ENCODE measurements at places on chromosomes 5 and 9.

DNA sequence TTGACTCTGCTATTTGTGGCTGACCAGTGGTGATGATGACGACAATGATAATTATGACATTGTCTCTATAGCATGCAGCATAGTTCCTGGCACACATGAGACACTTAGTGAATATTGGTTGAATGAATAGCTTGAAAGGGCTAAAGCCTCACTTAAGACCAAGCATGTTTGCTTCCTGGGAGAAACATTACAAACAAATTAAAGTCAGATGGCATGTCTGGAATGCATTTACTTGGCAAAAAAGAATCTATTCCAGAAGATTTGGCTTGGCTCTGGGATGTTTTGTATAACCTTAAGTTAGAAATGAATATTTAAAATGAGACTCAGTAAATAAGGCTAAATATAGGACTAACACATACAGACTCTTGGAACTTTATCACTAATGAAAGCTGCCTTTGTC, 21.6 kb downstream of the GAS1 start:
- no peak for DNase-seq

DNA sequence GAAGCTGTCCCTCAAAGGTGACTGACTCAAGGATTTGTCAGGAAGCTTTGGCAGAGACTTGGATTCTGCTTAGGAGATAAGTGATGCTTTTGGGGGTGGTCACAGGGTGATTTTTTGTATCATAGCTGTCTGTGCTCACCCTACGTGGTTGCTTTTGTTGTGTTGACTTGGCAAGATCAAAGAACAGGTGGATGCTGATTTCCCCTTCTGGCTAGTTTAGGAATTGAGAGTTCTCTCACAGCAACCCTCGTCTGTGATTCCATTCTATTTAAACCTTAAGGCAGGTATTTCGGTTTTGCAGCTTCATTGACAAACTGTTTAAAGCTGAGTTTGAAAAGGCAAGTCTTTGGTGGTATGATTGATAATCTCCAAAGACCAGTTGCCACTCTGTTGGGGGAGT, 27.2 kb downstream of the ARHGAP26 start:
- no peak for DNase-seq

GRCh38 chr9:76414661-76415060, 20.4 kb upstream of the RFK start:
- DNase-seq: no peak

DNA sequence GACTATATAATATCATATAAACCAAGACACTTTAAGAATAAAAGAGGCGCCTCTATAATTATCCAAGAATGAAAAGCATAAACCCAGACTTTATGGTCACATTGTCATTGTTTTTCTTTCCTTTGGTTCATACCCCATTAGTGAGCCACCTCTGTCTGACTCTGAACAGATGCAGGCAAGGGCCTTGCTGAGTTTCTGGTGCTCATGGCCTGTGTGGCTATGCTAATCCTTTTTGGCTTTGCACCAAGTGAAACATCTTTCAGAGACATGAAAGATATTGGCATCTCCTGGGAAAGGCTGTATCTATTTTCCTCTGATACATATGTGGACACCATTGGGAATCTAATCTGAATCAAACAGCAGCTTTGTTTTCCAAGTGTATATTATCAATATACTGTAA, 222.5 kb downstream of the CHSY3 start:
- DNase-seq: no peak

- no peak for DNase-seq
These were observed 22.0 kb downstream of the ANKHD1 start for GRCh38 chr5:140423609-140424008.

DNA sequence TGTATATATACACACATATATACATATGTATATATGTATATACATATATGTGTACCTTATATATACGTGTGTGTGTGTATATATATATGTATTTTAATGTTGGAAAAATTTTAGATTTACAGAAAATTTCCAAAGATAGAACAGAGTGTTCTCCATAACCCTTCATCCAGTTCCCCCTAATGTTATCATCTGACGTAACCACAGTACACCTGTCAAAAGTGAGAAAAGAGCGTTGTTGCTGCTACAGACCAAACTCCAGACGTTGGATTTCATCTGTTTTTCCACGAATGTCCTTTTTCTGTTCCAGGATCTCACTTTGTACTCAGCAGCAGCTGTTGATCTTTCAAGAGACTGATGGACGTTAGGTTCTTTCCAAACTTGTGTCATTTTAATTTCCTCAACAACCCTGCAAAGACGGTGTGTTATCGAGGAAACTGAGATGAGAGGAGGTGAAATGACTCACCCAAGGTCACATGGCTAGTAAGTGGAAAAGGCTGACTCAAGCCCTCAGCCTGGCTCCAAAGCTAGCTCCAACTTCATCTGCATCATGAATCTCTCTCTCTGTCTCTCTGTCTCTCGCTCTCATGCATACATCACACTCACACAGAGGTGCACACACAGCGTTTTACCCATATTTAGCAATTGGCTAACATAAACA, 17.0 kb upstream of the NTNG2 start:
- DNase-seq: no peak

DNA sequence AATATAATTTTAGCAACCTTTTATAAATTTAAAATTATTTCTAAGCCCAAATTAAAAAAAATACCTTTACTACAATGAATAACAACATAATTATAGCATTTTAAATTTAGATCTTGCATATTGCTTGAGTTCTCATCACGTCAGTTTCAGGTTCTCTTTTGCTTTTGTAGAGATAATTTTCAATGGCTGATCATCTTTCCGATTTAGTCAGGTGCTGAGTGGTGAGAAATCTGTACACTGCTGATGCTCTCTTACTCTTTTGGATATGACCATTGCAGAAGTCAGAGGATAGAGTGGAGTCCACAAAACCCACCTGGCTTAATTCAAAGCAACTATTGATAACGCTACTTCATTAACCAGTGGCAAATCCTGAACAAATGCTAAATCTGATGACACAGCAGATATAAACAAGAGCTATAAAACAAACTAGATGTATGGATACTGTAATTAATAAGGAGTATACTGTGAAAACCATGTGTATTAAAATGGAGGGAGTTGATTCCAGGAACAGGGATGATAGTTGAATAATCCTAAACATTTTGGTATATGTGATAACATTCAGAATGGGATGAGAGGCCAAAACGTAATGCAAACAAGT, 394.8 kb downstream of the CSNK1G3 start:
- no peak for DNase-seq

DNA sequence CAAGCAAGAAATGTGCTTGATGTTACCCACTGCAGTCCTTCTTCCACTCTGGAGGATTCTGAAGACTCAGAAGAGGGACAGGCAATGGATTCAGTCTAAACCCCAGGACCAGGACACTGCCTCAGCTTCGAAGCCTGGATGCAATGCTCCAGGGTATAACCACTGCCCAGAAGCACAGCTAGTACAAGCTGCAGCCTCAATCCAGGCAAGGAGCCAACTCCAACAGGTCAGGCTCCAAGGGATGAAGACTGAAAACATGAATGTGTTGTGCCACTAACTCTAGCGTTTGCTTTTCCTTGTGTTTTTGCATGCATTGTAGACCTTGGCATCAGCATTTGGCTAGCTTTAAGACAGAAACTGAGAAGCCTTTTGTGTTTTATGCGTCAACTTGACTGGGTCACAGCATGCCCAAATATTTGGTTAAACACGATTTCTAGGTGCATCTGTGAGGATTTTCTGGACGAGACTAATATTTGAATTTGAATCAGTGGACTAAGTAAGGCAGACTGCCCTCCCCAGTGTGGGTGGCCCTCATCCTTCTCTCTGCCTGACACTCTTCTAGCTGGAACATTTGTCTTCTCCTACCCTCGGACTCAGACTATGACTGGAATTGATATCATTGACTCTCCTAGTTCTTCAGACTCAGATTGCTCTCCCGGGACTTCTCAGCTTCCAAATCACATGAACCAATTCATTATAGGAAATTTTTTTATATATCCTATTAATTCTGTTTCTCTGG, 20.5 kb upstream of the GPX3 start:
- DNase-seq: no peak

DNA sequence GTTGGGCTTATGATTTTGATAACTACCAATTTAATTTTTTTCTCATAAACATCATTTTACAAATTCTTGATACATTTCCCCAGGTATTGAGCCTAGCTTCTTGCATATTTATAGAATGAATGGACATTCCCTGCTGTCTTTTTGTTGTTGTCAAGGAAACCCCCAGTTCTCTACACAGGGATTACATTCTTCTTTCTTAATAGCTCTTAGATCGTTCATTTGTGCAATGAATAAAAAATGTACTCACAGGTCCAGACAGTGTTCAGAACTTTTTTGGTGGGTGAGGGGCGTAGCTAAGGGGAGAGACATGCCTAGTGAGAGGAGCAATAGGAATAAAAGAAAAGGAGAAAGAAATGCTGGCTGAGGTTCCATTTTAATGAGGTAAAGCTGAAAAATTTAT, 58.6 kb downstream of the VCAN start:
- DNase-seq: no peak

DNA sequence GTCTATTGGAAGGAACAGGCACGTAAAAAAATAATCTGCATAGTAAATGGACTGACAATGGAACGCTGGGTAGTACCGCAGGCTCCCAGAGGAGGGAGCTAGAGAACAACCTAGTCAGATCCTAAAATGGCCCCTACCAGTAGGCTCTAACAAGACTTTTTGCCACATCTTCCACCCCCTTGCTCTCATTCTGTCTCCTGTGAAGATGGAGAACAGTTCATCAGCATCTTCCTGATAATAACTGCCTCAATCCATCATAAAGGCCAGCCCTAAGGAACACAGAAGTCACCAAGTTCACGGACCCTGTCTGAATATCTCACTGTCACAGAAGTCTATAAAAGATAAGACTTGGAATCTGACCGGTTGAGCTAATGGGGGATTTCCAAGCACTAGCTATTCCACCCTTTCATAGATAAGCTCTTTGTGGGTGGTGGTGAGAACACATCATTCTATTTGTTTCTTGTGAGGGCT, 133.4 kb downstream of the SLC1A3 start:
- DNase-seq: peak; percentile 19

GRCh38 chr5:163104464-163104863, 332.9 kb upstream of the CCNG1 start:
- DNase-seq: no peak

- no peak for DNase-seq
These were observed 128.7 kb downstream of the SPOCK1 start for GRCh38 chr5:137370096-137371071.

- DNase-seq: no peak
These were observed 31.0 kb downstream of the TLX3 start for GRCh38 chr5:171340042-171340441.

GRCh38 chr5:74499256-74500050, 141.1 kb downstream of the ENC1 start:
- DNase-seq: no peak

DNA sequence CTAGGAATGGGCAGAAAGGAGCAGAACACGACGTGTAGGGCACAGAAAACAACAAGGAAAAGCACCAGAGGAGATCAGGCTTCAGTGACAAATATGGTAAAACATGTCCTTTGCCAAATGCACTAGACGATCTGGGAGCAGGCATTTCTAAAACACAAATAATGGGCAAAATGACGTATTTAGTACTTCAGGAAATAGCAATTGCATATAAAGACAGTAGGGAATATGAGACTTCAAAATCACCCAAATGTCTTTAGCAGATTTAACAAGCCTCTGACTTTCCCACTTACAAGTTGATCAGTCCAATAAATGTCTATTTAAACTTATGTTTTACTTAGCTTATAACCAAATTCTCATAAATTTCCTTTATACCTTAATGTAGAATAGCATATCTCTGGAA, 969.6 kb upstream of the C9orf72 start:
- no peak for DNase-seq

DNA sequence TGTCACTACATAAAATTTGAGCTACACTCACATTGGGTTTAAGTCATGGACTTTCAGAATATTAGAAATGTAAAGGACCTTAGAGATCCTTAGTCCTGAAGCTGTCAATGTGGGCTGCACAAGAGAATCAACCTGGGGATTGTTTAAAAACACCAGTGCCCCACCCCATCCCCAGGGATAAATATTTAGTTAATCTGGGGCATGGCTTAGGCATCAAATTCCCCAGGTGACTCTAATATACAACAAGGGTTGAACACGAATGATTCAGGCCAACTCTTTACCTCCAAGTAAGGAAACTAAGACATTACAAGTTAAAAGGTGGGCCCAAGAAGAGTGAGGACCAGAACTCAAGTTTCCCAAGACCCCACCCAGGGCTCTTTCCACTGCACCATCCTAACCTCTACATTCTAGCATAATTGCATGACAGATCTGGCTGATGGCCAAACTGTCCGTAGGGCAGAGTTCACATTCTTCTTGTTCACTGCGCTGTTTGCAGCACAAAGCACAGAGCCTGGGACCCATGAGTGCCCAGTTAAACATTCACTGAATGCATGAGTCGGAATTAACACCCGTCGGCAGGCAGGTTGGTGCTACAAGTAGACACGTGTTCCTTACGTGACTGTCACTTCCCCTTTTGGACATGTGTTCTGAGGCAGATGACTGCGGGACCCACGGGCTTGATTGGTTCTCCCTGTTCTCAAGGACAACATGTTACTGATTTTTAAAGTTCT, 25.2 kb downstream of the CYFIP2 start:
- no peak for DNase-seq

- DNase-seq: no peak
These were observed 225.8 kb upstream of the CYLC2 start for GRCh38 chr9:102769307-102769706.

- DNase-seq: no peak
These were observed 11.8 kb upstream of the TGFBI start for GRCh38 chr5:136016945-136017530.

DNA sequence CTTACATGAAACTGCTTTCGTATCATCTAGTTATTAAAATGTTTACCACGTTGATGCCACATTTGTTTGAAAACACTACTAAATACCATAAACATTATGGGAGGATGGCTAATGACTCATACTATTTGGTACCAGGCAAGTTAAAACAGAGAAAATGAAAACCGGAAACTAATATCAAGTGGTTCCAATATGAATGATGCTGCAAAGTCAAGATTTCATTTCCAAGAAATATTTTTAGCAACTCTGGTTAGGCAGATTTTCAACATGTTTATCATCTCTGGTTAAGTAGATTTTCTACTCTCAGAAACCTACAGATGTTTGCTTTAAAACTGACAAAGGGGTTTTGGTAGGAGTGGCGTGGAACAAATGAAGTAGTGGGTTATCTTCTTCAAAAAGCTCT, 4.9 kb upstream of the F2R start:
- DNase-seq: no peak

GRCh38 chr5:105968981-105969380, 1701.8 kb downstream of the EFNA5 start:
- DNase-seq: no peak

DNA sequence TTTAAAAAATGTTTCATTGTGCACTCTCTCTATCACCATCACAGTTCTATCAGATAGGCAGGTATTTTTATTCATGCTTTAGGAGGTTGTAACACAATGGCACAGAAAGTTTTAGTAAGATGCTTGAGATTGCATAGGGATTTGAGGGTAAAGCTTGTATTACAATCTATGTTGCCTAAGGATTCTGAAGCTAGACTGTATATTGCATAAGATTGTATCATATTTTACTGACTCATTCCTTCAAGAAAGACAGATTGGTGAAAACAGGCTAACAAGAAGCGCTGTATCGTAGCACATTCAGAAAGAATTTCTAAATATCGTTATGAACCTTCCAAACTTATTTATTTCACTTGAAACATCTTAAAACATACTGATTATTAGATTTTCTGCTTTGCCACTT, 577.7 kb downstream of the EBF1 start:
- no peak for DNase-seq

GRCh38 chr5:125492977-125493376, 746.5 kb upstream of the ZNF608 start:
- DNase-seq: no peak

All from stimulated activated CD8-positive, alpha-beta memory T cell treated with anti-CD3 and anti-CD28 coated beads, Interleukin-7, amount 100 ng/mL, for 1 hour (primary cell).